Stimulated activated naive B cell treated with anti-CD40 and anti-IgM and Interleukin-4, amounts not matched to agents 10 μg/mL and 1 μg/mL and 100 μg/mL, for 72 hours (primary cell): ENCODE measurements at places on chromosomes 1 and 21.

DNA sequence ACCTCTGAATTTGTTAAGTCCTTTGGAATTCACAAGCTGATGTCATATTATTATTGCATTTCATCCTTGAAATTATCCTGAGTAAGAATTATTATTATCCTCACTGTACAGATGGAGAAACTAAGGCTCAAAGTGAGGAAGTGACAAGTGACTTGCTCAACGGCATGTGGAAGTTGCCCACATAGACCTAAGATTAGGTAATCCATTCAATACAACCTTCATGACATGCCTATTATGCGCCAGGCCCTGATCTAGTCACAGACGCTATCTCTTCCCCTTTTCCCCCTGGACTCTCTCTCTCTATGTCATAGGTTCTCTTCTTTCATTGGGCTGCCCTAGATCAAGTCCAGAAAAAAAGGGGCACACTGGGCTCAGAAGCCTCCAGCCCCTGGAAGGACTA lies 84.9 kb upstream of the KCNK2 start:
- DNase-seq: no peak

DNA sequence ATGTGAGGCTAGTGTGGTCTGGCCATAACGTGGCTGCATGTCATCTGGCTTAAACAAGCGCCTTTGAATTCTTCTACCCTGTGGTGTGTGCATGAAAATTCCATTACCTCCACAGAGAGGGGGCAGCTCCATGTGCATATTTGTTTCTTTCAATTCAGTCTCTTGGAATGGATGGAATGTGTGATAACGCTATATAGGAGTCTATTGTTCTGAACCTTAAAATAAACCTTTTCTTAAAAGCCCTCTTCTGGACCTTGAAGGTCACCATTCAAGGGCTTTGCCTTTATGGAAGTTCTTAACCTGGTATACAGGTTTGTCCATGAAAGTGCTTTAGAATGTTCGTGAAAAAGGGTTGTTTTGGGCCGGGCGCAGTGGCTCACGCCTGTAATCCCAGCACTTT lies 118.2 kb upstream of the ADGRL2 start:
- DNase-seq: no peak

GRCh38 chr1:222421380-222421779 lies 126.5 kb downstream of the HHIPL2 start:
- DNase-seq: no peak

GRCh38 chr1:75265792-75266191 lies 131.6 kb downstream of the LHX8 start:
- no peak for DNase-seq

GRCh38 chr1:23793018-23793781 lies 2.3 kb downstream of the LYPLA2 start:
- DNase-seq: no peak

GRCh38 chr1:239044829-239045228 lies 341.5 kb upstream of the CHRM3 start:
- no peak for DNase-seq
